ENCODE measurements at places on chromosomes 3 and 15. TPM values are rescaled to one million over a fixed set of nuclear protein-coding genes. Genes with fewer than 3 reads are reported as not detected.

- DNase-seq = no peak
Observed at GRCh38 chr3:56458496-56459103, 9.7 kb downstream of the ERC2 start.

DNA sequence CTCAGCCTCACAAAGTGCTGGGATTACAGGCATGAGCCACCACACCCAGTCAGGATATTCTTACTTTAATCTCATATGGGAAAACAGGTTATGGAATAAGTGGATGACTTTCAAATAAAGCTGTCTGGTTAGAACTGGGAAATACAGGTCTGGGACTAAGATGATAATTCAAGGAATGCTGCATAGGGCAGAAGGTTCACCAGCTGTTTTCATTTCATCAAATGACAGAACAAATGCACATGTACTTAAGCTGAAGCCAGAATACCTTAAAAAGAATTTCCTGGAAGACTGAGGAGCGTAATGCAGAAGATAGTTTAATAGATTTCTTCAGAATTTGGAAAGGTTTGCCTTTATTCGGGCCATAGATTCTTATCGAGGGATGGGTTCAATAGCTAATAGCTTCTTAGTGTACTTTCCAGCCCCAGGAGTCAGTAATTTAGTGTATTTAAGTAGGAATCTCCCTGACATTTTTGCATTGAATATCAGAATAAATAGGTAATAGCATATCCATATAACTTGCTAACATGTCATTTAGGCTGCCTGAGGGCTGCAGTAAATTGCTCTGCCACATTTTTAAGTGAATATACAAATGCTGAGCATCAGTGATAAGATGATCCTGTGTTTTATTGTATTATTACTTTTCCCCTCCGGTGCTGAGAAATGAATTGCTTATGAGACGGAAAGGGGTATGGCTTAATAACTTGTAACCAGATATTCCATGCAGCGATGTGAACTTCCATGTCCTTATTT is 40.3 kb upstream of the ZNF770 start:
- DNase-seq = no peak

- DNase-seq = no peak
Observed at GRCh38 chr15:71757741-71758530, 52.4 kb upstream of the NR2E3 start.

- peak; percentile 60 for DNase-seq
Observed at GRCh38 chr3:54853573-54854404, 74.1 kb downstream of the LRTM1 start.

GRCh38 chr15:31079519-31079918 is 22.0 kb downstream of the TRPM1 start:
- DNase-seq = no peak

- DNase-seq = no peak
Observed at GRCh38 chr3:21601178-21601577, 149.8 kb downstream of the ZNF385D start.

DNA sequence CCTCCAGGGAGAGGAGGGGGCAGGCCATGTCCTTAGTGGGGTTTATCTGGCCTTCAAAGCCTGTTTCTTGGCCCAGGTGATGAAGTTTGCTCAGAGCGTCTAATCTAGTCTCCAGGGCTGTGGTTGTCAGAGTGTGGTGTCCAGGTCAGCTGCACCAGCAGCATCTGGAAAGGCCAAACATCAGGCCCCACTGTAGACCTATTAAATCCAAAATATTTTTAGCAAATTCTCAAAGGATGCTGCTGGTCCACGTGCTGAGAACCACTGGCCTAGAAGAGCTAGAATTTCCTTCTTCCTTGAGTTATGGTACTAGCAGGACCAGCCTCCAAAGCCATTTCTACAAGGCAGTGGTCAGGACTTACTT is 28.9 kb downstream of the SLC28A1 start:
- no peak for DNase-seq

DNA sequence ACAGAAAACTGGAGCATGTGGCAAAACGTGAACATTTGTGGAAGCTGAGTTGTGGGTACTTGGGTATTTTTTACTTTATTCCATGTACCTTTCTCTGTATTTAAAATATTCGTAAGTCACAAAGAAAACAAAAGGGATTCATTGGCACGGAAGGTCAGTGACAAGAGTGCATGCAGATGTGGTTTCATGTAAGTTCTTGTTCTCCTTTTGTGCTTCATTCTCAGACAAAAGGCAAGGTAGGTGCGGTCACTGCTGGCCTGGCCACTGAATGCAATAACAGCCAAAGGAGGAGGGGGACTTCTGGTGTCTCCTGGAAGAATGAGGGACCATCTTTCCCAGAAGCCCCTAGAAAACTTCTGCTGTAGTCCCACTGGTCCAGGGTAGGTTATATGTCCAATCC is 200.0 kb upstream of the TOPAZ1 start:
- DNase-seq = no peak

- DNase-seq = no peak
Observed at GRCh38 chr3:50515565-50516439, 12.4 kb upstream of the CACNA2D2 start.

- DNase-seq = no peak
Observed at GRCh38 chr15:100905850-100906249, 13.3 kb upstream of the LRRK1 start.

DNA sequence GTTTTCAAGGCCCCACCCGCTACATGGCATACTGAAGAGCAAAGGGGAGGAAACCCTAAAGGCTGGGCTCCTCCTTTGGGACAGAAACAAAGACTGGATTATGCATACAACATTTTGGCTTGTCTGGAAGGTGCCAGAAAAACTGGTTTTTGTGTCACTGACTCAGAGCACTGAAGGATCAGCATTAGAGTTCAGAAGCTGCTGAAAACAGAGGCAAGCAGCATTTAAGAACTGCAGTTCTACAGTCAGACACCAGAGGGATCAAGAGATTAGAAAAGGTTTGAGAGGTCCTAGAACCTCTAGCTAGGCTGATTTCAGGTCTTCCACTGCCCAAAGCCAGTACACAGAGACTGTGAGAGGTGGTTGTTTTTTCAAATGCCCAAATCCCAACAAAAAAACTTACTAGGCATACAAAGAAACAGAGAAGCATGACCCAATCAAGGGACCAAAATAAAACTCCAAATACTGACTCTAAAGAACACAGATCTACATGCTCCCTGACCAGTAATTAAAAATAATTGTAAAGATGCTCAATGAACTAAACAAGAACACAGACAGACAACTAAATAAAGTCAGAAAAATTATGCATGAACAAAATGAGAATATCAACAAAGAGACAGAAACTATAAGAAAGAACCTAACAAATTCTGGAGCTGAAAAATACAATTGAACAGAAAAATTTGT is 91.2 kb downstream of the SENP2 start:
- DNase-seq = peak; percentile 66

- no peak for DNase-seq
Observed at GRCh38 chr3:58173669-58174398, 36.9 kb downstream of the DNASE1L3 start.

GRCh38 chr3:24540821-24541220 is 46.2 kb upstream of the THRB start:
- no peak for DNase-seq

GRCh38 chr3:196666001-196666867 is 26.7 kb downstream of the NRROS start:
- peak; percentile 46 for DNase-seq

- DNase-seq = no peak
Observed at GRCh38 chr3:174614036-174614435, 245.1 kb upstream of the NAALADL2 start.

DNA sequence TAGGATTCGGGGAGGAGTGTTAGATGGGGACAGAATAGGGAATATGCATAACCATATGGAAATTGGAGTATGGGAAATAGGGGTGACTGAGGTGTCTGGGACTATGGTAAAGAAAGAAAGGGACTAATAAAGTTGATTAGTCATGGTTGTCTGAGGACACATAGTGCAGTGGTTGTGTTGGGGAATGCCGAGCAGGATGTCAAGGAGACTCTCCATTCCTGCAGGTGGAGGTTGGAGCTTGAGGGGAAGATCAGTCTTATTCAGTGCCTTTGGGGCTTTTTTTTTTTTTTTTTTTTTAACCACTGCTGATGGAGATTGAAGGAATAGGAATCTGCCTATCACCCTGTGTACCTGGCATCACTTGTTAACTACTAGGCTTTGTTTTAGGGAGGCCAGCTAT is 10.8 kb downstream of the NMD3 start:
- DNase-seq = no peak

GRCh38 chr15:77504871-77505270 is 84.2 kb downstream of the HMG20A start:
- DNase-seq = no peak

DNA sequence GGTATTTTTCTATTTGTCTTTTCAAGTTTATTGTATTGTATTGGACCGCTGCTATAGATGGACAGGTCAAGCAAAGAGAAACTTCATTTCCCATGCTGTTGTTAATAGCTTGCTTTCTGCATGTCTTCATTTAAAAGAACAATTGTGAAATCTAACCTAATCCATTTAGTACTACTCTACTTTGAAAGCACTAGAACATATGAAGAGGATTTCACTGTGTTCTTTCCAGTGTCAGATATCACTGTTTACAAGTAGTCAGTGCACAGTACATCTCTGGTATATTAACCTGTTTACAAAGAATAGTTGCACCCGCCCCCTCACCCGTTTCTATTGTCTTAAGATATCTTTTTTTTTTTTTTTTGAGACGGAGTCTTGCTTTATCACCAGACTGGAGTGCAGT is 21.8 kb upstream of the EDEM1 start:
- no peak for DNase-seq

DNA sequence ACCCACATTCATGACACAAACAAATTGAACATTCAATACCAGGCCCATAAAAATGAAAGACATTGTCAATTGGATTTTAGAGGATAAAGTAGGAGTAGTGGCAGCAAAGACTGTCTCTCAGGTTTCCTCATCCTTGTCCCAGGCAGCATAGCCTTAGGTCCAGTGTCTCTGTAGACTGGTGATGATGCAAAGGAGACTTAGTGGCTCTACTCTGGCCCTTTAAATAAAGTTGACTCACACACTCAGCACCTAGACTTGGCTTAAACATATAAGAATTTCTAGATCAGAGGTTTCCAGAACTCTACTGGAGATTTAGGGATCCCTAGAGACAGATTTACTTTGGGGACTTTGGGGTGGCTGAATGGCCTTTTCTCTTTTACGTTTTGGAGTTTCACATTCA is 166.6 kb downstream of the NR1D2 start:
- DNase-seq = no peak

GRCh38 chr3:129607391-129608068 is 1.1 kb upstream of the PLXND1 start:
- no peak for DNase-seq

DNA sequence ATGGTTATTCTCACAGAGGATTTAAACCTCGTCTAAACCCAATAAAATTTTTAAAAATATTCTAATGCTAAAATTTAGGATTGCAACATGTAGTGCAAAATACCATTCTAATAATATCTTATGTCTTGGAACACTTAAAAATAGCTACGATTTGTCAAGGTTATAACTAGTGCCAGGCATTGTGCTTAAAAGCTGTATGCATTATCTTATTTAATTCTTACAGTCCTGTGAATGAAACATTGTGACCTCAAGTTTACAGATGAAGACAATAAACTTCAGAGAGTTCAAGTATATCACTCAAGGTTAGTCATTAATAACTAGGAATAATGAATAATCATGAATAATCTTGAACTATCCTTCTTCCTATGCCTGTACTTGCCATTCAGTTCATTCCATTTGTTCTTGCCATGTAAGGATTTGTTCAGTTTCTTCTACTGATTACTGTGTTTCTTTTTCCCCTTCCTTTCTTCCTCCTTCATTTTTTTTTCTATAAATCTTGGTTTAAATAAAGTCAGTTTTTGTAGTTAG is 897.6 kb upstream of the NR2F2 start:
- DNase-seq = no peak

DNA sequence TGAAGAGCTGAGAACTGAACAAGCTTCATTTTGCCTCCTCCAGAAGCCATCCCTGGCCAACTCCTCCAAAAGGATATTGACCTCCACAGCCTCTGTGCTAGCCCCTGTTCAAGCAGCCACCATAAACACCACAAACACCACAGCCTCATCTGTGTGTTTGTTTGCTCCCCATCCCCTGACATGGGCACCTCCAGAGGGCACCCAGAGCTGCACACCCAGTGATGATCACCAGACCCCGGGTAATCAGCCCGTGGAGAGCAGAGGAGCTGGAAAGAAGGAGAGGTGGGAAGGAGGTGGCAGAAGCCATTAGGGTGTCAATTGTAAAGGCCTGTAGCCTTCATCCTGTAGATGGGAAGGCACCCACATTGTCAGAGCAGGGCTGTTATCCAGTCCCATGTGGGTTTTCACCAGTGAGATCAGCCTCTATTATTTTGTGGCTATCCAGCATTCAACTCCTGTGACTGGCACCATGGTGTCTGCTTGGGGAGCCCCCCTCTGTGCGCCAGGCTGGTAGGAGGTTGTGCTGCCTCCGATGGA is 6.8 kb upstream of the WNT7A start:
- DNase-seq = no peak

- DNase-seq = no peak
Observed at GRCh38 chr3:135008326-135008725, 213.3 kb downstream of the EPHB1 start.

DNA sequence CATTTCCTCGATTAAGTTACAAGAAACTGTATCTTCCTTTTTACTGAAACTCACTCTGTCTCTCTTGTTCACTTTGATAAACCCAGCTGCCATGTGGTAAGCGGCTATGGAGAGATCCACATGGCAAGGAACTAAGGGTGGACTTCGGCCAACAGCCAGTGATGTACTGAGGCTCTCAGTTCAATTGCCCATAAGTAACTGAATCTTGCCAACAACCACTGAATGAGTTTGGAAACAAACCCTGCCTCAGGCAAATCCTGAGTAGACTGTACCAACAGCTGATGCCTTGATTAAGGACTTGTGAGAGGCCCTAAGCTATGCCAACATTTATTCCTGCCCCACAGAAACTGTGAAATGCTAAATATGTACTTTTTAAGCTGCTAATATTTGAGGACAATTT is 433.5 kb downstream of the PLOD2 start:
- DNase-seq = no peak

- DNase-seq = no peak
Observed at GRCh38 chr3:127069814-127070440, 87.0 kb downstream of the PLXNA1 start.

- DNase-seq = no peak
Observed at GRCh38 chr15:48084759-48085590, 35.8 kb upstream of the SLC24A5 start.

- DNase-seq = no peak
Observed at GRCh38 chr3:139122221-139122581, 77.5 kb upstream of the PRR23C start.

The FOXB1 gene
- total RNA-seq = not detected

The NR1I2 gene
- 0.08 TPM for total RNA-seq

The GOLGA6L4 gene
- total RNA-seq = 0.16 TPM

The LTF gene
- 0.08 TPM for total RNA-seq

The IMP3 gene
- total RNA-seq = 85.3 TPM

The CCRL2 gene
- total RNA-seq = 0.97 TPM

The SI gene
- total RNA-seq = not detected

The PTX3 gene
- 10.5 TPM for total RNA-seq

The GHRL gene
- total RNA-seq = 0.21 TPM

The GNB5 gene
- 58.9 TPM for total RNA-seq

The TPRG1 gene
- total RNA-seq = 0.50 TPM

The GATM gene
- not detected for total RNA-seq

Measured in SJSA1 (cell line).